ENCODE measurements at places on chromosomes 12 and 14.

DNA sequence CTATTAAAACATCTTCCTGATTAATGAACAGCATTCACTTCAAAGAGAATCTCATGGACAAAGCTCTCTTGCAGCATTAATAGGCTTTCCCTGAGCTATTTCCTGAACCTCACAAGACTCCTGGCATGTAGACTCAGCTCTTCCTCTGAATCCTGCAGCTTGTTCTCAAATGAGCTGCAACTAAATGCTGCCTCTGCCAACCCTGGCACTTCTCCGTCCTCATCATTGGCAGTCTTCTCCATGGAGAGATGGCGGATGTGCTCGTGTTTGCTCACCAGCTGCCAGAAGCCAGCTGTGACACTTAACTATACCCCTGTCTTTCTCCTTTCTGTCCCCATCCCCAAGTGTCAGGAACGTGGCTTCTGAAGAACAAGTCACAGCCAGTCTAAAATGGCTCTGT is 232.1 kb downstream of the FOXN3 start:
- DNase-seq = no peak

DNA sequence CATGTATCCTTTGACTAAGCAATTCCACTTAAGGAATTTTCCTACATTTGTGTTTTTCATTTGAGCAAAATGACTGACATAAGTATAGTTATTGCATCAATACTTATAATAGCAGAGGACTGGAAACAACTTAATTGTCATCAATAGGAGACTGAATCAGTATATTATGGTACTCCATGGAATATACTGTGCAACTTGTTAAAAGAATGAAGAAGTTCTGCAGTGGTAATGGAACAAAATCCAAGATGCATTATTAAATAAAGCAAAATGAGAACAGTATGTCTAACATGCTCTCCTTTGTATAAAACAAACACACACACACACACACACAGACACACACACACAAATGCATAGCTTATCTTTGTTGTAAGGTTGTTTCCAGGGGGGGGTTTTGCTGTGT is 303.1 kb downstream of the RAD51B start:
- DNase-seq = no peak

GRCh38 chr12:119699199-119699760 is 31.3 kb downstream of the PRKAB1 start:
- no peak for DNase-seq

- DNase-seq = no peak
These were observed 41.5 kb upstream of the GNG2 start for GRCh38 chr14:51818748-51819380.

DNA sequence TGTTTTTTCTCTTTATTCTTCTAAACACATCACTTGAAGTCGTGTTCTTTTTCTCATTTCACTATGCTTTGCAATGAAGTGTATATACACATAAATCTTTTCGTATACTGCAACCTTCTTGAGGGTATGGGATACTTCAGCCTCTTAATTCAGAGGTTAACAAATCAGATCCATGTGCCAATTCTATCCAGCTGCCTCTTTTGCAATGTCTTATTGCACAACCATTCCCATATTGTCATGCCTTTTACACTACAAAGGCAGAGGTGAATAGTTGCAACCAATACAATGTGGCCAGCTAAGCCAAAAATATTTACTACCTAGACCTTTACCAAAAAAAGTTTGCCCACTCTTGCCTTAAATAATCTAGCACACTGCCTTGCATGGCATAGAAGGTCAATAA is 224.5 kb upstream of the FOXG1 start:
- no peak for DNase-seq

Measured in activated T-cell treated with anti-CD3 and anti-CD28 coated beads, Interleukin-2, amount 50 U/mL, for 72 hours (primary cell).